ENCODE measurements at places on chromosomes 16 and 17.

DNA sequence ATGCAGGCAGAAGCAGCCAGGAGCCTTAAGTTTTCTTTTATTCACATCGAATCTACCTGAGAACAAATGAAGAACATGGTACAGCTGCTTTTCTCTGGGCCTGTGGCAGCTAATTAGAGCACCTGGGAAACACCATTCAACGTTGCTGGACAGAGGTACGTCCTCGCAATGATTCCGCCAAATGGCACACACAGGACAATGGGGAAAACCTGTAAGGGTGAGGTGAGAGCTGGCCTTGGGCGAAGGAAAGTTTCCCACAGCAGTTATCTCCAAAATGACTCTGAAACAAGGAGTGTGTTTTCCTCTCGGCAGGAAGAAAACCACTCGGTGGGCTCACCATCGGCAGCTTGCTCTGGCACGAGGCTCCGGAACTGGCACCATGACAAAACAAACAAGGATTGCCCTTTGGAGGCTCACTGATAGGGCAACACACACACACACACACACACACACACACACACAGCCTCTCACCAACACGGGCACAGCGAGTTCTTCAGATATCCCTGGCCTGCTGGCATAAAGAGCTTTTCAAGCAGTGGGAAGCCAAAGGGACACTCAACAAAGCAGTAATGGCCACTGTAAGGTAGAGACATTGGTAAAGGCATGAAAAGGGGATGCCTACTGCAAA lies 73.7 kb downstream of the ZFHX3 start:
- no peak for DNase-seq

DNA sequence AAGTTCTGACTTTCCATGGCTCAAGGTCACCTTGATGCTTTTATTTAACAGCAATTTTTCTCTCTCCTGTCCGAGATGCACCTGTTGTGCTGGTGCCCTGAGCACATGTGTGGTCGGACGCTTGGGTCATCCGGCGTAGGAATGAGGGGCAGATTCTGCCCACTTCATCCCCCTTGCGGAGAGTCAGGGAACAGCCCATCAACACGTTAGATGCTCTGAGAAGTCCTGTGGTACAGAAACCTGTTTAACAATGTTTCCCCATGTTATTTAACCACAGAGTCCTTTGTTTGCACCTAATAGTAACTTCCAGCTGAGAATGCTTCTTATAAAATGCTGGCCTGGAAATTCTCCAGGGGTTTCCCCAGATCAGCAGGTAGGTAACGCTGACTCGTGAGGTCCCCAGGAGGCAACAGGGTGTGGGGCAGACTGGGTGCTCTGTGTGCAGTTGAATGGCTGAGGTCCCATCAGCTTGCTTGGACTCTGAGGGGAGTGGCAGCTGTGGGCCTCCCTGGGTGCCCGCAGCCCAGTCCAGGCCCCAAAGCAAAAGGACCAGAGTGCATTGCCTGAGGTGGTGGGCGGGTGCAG lies 17.8 kb downstream of the DOC2B start:
- DNase-seq, result no peak

DNA sequence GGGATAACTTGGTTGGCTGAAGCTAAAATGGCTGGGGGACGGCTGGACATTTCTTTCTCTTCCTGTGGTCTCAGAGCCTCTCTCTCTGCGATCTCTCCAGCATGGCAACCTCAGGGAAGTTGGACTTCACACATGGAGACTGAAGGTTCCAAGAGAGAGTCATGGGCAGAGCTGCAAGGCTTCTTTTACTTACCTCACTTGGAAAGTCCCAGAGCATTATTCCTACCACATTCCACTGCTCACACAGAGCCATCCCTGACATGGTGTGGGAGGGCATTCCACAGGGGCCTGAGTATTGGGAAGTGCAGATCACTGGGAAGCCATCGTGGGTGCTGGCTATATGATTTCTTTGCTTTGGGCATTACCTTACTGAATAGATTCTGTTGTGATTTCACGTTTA lies 9.8 kb upstream of the SLC6A2 start:
- DNase-seq, result no peak

DNA sequence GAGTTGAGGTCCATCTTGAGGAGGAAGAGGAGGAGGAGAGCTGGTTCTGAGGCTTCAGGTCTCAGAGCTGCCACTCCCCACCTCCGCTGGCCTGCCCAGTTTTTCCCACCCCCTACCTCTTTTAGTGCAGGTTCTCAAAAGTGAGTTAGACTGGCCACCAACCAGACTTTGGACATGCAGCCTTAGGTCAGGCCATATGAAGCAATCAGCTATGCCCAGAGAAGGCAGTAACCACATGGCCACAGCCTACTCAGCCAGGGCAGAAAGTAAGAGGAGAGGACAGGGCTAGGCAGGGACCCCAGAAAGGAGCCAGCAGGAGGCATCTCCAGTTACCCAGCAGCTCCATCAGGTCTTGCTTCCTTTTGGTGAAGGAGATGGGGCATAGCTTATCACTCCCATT lies 9.0 kb downstream of the MYO15A start:
- DNase-seq, result no peak

DNA sequence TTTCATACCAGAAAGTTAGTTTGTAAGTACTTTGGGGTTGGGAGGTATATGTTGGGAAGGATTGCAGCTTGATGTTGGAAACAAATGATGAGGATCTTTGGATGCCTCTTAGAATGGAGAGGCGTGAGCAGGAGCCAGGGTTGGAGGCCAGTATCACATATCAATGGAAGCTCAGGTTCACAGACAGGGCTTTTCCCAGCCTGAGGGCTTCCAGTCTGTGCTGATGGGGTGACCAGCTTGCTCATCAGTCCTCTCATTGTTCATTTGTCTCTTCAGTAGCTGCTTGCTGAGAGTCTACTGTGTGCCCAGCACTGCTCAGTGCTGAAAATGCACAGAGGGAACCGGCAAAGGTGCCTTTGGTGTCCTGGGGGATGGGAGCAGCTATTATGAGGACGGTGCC lies 5.8 kb downstream of the DNAAF1 start:
- DNase-seq, result no peak

DNA sequence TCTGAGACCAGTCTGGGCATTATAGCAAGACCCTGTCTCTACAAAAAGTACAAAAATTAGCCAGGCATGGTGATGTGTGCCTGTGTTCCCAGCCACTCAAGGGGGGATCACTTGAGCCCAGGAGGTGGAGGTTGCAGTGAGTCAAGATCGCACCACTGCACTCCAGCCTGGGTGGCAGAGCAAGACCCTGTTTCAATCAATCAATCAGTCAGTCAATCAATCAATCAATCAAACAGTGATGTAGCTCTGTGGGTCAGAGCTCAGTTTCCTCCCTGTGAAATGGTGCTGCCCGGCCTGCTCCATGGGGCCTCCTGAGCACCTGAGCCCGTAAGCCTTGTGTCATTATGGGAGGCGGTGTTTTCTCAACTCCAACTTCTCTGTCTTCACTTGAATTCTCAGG lies 167.1 kb upstream of the CIBAR2 start:
- no peak for DNase-seq

GRCh38 chr16:56753410-56753809 lies 23.5 kb downstream of the NUP93 start:
- peak; percentile 63 for DNase-seq

- DNase-seq, result no peak
Observed at GRCh38 chr17:82054351-82055022, 2.8 kb downstream of the GPS1 start.

DNA sequence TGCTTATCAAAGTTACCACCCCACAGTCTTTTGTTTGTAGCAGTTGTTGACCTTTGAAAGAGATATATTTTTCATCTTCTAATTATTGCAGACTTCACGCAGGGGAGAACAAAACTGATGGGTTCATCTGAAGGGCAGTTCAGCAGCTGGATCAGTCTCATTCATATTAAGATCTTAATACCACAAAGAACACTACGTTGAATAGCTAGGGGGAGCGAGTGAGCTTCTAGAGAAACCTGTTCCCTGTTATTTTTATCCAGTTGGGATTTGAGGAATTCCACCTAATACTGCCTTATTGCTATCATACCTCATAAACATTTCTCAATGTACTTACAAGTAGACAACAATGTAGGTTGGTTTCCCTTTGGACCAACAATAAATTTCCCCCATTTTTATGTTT lies 306.1 kb upstream of the KIF2B start:
- DNase-seq, result peak; percentile 35

DNA sequence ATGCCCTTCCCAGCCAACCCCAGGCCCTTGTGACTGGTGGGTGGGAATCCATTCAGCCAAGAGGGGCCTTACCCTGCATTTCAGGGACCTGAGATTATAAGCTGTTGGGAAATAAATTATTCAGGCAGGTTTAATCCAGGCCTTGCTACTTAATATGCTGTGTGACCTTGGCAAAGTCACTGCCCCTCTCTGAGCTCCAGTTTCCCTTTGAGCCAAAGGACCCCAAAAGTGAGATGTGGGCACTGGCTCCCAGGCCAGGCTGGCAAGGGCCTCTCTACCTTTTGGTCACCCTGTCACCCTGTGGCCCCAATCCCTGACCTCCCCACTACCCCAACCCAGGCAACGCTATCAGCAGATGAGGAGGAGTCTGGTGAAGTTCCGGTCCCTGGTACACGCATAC lies 33.9 kb downstream of the MYO15A start:
- DNase-seq, result no peak

DNA sequence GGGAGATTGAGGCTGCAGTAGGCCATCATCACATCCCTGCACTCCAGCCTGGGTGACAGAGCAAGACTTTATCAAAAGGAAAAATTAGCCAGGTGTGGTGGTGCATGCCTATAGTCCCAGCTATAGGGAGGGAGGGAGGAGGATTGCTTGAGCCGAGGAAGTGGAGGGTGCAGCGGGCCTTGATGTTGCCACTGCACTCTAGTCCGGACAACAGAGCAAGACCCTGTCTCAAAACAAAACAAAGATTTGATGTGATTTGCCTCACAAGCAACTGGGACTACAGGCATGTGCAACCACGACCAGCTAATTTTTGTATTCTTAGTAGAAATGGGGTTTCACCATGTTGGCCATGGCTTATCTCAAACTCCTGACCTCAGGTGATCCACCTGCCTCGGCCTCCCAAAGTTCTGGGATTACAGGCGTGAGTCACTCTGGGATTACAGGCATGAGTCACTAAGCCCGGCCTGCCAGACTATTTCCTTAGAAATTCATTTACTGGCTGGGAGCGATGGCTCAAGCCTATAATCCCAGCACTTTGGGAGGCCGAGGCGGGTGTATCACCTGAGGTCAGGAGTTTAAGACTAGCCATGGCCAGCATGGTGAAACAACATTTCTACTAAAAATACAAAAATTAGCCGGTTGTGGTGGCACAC lies 11.5 kb downstream of the UBE2G1 start:
- peak; percentile 5 for DNase-seq

GRCh38 chr17:80328634-80329380 lies 68.2 kb downstream of the RNF213 start:
- DNase-seq, result no peak

DNA sequence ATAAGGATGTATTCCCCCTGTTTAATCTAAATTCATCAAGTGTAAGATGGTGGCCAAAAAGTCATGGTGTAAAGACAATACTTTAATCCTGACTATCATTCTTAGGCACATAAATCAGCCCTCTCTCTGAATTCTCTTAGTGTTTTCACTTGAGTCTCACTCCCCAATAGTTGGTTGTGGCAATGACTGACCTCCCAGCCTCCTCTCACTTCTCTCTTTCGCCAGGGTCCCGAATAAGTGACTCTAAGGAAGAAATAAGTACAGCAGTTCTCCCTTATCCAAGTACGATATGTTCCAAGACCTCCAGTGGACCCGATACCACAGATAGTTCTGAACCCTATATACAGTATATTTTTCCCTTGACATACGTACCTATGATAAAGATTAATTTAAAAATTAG lies 335.3 kb downstream of the MAF start:
- no peak for DNase-seq

DNA sequence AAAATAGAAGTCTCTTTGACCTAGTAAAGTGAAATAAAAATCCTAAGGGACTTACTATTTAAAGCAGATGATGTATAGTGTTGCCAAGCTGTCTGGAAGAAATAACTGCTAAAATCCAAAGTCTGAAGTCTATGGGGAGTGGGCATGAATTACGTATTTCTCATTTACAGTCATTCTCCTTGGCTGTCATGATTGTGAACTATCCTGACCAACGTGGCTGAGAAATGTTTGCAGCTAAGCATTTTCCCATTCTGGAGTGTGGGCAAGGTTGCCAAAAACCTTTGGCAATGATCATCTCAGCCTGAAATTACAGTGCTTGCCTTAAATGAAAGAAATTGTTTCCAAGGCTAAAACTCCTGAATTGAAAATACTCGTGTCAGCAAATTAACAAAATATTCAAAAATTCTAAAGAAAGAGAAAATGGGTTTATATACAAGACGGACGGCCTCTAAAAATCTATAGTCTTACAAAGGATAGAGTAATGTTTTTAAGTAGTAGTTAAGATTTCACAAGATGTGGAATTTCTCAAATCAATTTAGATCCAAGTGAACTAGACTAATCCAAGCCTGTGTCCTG lies 77.0 kb downstream of the CACNG1 start:
- no peak for DNase-seq

DNA sequence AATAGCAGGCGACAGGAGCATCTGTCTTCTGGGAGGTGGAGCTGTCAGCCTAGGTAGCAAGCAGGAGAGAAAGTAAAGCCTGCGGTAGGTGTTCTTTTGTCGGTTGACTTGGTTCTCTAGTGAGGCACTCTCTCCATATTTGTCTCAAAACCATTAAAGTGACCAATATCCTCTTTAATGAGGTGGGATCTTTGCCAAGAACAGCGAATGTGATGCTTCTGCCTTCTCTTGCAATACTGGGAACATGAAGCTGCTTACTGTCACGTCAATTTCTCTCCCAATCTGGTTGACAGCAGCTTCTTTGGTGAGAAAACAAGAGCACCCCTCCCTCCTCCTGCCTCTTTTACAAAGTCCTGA lies 176.7 kb downstream of the ABCC12 start:
- no peak for DNase-seq

GRCh38 chr16:52584354-52585320 lies 37.7 kb upstream of the TOX3 start:
- DNase-seq, result no peak

DNA sequence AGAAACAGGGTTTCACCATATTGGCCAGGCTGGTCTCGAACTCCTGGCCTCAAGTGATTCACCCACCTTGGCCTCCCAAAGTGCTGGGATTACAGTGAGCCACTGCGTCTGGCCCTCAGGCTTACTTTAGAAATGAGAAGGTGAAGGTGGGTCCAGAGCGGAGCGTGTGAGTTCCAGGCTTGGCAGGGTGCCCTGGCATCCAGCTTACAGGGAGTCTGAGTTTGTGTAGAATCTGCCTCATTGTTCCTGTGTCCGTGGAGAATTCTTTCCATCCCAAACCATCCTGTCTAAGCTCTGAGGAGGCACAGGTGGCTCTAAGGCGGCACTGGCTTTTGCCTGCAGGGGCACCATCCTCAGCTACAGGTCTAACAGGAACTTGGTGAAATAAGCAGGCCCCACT lies 50.6 kb downstream of the RAB11FIP3 start:
- no peak for DNase-seq

DNA sequence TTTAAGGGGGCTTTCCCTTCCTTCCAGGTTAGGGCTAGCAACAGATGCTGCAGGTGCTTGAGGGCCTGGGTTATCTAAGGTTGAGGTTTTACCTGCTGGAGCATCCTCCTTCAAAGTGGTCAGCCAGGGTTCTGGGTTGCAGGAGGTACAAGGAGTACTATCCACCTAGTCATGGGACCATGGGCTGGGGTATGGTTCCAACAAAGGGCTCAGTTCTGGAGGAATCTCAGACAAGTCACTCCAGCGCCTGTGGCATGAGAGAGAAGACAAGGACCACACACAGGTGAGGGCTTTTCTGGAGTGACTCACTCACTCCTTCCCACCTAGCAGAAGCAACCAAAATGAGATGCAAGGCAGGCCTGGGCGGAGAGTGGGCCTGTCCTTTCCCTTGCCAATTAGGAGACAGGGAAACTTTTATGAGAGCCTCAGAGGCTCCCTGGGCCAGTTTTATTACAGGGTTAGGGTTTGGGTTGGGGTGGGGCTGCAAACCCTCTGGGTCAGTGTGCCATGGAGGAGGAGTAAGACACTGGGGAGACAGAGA lies 2.2 kb downstream of the MYO19 start:
- DNase-seq, result no peak

Measured in EL (cell line).